ENCODE measurements at places on chromosomes 3 and 15. TPM values are rescaled to one million over a fixed set of nuclear protein-coding genes. Genes with fewer than 3 reads are reported as not detected.

The C3orf85 gene
- total RNA-seq = not detected

The XIRP1 gene
- not detected for total RNA-seq

The GABRR3 gene
- total RNA-seq = under 0.01 TPM

The KNG1 gene
- total RNA-seq = not detected

The TEX9 gene
- total RNA-seq = 20.4 TPM

The CCDC54 gene
- total RNA-seq = 0.25 TPM

The GOLGA8J gene
- total RNA-seq = not detected

The DUOXA2 gene
- total RNA-seq = not detected

The CLDN18 gene
- under 0.01 TPM for total RNA-seq

The TJP1 gene
- total RNA-seq = 60.0 TPM

All from temporal lobe (tissue), 4 donors.